ENCODE measurements at places on chromosomes 11 and 22. TPM values are rescaled to one million over a fixed set of nuclear protein-coding genes. Genes with fewer than 3 reads are reported as not detected.

GRCh38 chr11:1307998-1308742, 1.3 kb downstream of the TOLLIP start:
- no peak for ATAC-seq

GRCh38 chr11:20249796-20250195, 89.5 kb upstream of the DBX1 start:
- no peak for ATAC-seq

DNA sequence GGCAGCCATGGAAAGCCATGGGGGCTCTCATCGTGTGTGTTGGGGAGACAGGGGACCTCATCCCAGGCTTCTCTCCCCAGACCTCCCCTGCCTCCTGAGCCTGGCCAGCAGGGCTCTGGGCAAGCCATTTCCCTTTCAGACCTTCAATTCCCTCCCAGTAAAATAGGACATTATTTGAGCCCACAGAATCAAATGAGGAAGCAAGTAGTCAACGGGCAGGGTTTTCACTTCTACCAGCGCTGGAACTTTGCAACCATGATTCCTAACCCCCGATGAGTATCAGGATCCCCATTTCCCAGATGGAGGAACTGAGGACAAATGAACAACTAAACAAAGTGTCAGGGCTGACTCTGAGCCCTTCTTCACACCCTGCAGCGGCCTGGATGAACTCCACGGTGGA, 48.9 kb upstream of the TCF20 start:
- no peak for ATAC-seq

DNA sequence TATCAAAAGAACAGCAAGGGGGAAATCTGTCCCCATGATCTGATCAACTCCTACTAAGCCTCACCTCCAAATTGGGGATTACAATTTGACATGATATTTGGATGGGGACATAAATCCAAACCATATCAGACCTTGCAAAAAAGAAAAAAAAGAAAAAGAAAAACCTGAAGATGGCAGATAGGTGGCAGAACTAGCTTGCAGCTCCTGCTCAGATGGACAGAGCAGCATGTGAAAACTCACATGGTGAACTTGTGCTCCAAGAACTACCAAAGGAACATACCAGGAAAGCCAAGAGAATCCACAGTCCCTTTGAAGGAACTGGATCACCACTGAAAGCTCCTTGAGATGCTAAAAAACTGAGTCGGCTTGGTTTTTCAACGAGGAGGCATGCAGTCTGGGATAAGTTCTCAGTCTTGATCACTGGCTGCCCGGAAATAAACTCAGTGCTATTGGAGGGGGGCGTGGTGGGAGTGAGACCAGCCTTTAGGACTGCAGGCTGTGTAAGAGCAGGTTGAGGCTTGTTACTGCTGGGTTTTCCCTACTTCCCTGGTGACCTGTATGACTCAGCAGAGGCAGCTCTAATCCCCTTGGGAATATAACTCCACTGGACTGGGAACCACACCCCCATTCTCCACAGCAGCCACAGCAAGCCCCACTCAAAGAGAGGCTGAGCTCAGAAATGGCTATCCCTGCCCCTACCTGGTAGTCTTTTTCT, 358.3 kb upstream of the ARHGAP42 start:
- no peak for ATAC-seq

GRCh38 chr11:6693342-6694228, 10.4 kb upstream of the MRPL17 start:
- peak; percentile 68 for ATAC-seq

DNA sequence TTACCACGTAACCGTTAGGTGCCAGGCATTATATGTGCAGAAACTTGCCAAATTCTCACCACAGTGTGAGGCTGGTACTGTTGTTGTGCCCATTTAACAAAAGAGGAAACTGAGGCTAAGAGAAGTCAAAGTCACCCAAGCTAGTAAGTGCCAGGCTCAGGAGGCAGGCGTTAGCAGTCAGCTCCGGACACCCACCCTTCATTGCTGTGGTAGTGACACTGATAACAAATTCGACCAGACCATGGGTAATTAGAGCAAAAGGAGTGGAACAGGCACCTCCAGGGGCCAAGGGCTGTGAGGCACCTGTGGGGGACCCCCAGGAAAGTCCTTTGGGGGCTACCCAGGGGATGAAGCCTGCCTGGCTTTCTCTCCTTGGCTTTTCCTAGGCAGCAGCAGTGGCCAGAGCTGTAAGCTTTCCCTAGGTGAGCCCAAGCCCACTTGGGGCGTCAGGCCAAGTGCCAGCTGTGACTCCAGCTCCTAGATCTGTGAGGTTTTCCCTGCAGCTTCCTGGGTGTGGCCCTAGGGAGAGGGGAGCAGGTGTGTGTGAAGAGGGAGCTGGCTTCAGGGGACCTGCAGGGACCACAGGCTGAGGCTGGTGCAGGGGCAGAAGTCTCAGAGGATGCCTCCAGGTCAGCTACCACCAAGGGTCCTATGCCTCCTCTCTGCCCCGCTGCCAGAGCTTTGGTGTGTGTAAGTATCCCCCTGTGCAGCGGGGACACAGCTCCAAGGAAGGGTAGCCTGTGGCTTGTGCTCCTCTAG, 19.7 kb upstream of the ALX4 start:
- no peak for ATAC-seq

GRCh38 chr11:76918941-76919386, 58.2 kb downstream of the ACER3 start:
- peak; percentile 61 for ATAC-seq

DNA sequence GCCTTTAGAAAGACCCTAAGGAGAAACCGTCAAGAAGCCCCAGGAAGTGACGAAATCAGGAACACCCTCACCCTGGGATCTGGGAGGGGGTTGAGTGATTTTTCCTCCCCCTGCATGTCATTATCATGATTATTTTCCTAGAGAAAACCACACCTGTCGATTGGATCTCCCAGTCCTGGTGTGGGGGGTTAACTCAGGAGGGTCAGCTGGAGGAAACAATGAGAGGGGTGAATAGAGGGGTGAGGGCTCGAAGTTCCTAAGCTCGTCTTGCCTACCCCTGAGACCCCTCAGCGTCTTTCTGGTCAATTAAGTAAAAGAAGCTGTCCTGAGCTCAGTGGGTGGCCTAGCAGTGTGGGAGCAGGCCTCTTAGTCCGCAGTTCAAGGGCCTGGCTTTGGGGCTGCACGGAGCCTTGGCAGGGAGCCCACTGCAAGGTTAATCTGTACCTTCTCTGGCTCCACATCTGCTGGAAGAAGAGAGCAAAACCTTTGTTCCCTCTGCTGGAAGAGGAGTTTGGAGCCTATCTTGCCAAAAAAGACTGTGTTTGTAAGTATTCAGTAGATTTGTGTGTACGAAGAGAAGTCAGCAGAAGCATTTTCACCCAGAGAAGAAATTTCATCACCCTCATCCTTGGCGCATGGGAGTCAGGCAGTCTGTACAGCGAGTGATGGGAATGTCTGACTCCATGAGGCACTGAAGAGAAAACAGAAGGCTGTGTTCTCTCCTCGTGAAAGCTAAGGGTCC, 34.2 kb upstream of the FTH1 start:
- no peak for ATAC-seq

DNA sequence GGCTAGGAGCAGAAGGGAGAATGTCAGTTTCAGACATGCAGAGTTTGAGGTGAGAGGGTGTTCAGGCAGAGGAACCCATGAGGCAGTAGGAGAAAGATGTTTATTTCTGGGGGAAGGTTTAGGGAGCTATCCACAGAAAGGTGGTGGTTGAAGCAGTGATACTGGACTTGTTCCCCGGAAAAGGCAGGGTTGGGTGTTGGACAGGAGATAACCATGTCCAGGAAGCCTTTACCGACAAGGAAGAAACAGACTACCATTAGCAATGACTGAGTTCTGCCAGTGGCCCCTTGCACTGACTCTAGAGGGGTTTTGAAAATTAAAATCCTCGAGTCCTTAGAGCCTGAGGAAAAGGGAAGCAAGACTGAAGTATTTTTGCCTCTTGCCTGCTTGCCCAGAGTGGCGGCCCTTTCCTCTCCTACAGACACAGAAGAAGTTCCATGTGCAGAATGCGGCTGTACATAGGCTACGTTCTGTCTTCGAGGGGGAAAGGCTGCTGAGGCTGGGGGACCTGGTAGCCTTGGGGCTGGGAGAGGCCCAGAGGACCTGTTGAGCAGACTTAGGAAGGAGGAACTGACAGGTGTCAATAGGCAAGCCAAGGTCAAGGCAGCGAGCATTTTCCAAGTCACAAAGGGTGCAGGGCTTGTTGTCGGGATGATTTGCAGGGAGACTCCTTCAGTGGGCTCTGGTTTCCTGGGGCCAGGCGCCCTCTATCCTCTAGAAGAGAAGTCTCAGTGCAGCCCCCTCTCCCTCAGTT, 146.7 kb downstream of the LDLRAD3 start:
- no peak for ATAC-seq

- no peak for ATAC-seq
Measured at GRCh38 chr11:118791961-118792569, 1.1 kb upstream of the DDX6 start.

- no peak for ATAC-seq
Measured at GRCh38 chr11:118530180-118530682, 761 bp upstream of the TMEM25 start.

GRCh38 chr11:111631666-111632039, 29.4 kb downstream of the SIK2 start:
- ATAC-seq: no peak

GRCh38 chr11:115645631-115646317, 141.6 kb upstream of the CADM1 start:
- no peak for ATAC-seq

DNA sequence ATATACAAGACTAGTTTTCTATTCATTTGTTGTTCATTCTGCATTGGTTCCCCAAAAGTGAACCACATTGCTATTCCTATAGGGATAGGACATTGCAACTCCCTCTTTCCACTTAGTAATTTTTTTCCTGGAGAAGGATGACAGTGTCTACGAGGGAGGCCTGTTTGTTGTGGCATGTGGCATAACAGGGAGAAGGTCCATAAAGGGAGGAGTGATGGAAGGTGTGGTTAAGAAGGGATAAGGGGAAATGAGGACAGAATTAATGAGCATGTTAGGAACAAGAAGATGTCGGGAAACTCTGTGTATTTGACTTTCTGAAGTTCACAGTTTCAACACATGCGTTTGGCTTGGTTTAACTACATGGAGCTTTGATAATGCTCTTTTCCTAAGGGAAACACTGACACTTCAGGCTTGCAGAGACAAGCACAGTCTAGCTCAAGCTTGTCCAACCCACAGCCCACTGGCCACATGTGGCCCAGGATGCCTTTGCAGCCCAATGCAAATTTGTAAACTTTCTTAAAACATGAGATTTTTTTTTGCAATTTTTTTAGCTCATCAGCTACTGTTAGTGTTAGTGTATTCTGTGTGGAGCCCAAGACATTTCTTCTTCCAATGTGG, 149.7 kb downstream of the TRPC6 start:
- no peak for ATAC-seq

DNA sequence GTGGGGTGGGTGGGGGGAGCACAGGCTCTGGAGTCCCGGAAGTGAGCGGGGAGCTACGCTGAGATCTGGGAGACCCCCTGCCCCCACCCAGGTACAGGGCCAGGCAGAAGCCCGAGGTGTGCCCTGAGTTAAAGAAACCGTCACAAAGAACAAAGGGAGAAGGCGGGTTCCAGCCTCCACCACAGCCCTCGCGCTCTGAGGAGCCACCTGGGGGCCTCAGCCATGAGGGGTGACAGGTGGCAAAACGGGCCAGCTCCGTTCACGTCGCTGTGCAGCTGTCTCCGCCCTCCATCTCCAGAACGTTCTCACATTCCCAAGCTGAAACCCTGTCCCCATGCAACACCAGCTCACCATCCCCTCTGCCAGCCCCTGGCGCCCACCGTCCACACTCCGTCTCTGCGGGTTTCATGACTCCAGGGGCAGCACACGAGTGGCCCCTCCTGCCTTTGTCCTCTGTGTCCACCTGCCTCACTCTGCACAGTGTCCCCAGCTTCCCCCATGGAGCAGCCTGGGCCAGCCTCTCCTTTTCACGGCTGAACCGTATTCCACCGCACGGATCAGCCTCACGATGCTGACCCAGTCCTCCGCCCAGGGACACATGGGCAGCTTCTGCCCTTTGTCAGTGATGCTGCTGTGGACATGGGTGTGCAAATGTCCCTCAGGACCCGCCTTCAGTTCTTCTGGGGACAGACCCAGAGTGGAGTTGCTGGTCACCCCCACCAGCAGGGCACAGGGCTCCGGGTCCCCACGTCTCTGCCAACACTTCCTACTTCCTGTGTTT, 1.7 kb upstream of the MUC5B start:
- no peak for ATAC-seq

- no peak for ATAC-seq
Measured at GRCh38 chr11:123584186-123584585, 70.2 kb downstream of the SCN3B start.

DNA sequence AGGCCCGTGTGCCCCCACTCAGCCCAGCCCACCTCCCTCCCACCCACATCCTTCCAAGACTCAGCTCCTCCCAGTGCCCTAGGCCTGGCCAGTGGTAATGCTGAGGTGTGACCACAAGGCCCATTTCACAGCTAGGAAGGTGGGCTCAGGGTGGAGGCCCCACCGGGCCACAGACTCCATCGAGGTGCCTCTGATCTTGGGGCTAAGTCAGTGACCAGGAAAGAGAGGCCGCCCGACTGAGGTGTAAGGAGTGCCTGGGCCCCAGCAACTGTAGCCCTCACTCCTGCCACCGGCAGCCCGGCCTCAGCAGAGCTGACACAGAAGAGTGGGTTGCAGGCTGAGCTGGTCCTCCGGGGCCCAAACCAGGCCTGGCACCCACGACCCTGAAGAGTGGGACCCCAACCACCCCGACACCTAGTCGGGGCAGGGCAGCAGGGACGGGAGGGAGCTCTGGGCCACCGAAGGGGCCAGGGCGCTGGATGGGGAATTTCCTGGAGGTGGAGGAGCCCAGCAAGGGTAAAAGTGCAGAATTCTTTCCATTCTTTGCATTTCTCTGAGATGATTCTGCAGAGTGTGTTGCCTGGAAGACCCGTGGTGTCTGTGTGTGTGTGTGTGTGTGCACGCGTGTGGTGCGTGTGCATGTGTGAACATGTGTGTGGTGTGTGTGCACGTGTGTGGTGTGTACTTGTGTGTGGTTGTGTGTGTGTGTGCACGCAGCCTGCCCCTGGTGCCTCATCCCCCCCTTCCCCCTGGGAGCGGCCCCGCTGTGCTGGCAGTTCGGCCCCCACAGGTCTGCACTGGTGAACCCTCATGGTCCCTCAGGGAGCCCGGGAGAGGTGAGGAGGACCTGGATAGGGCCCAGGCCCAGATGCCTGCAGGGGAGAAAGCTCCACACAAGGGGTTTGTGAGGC, 8.3 kb upstream of the PIM3 start:
- peak; percentile 10 for ATAC-seq

DNA sequence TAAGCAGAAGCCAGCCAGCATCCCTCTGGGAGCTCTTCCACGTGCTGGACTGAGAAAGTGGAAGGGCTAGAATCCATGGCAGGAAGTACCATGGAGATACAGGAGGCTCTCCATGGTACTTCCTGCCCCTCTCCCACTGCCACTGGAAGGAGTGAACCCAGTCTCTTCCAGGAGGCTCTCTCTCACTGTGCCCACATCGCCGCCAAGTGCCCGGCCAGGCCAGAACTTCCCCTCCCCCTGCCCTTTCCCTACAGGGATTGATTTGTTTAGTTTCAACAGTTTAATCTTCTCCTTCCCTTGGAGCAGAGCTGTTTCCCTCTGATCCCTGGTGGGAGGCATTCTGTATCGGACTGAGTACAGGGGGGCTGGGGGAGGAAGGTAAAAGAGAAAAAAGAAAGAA, 133.6 kb downstream of the DSCAML1 start:
- peak; percentile 34 for ATAC-seq

- no peak for ATAC-seq
Measured at GRCh38 chr11:25794804-25795203, 537.1 kb upstream of the ANO3 start.

SEPTIN3 gene
- 0.93 TPM for total RNA-seq

LDHAL6A gene
- total RNA-seq: not detected

OR8D4 gene
- total RNA-seq: not detected

OPCML gene
- total RNA-seq: 0.13 TPM

RTN4R gene
- 2.4 TPM for total RNA-seq

HEPN1 gene
- not detected for total RNA-seq

YPEL1 gene
- total RNA-seq: 11.6 TPM

PHOX2A gene
- 3.2 TPM for total RNA-seq

SLC15A3 gene
- 18.0 TPM for total RNA-seq

Data from gastroesophageal sphincter (tissue), 4 donors.